ENCODE measurements at places on chromosomes 7 and 10. TPM values are rescaled to one million over a fixed set of nuclear protein-coding genes. Genes with fewer than 3 reads are reported as not detected.

Gene PRTFDC1
- 5.9 TPM for polyA plus RNA-seq

Gene ABCB1
- 0.51 TPM for polyA plus RNA-seq

Gene DGKB
- 1.9 TPM for polyA plus RNA-seq

Gene C10orf62
- polyA plus RNA-seq: 0.05 TPM

Gene BMPER
- polyA plus RNA-seq: 0.61 TPM

Gene KCNIP2
- 2.7 TPM for polyA plus RNA-seq

Gene TMEM176B
- polyA plus RNA-seq: 2.2 TPM

Gene KCTD7
- 11.9 TPM for polyA plus RNA-seq

Gene PNLIPRP2
- 0.11 TPM for polyA plus RNA-seq

Gene RHEB
- 50.4 TPM for polyA plus RNA-seq

Gene HOXA3
- not detected for polyA plus RNA-seq

Gene CCDC3
- 3.4 TPM for polyA plus RNA-seq

Gene CALHM1
- polyA plus RNA-seq: 0.49 TPM

Gene HABP2
- not detected for polyA plus RNA-seq

Gene ENTPD1
- 1.1 TPM for polyA plus RNA-seq

Gene FBXL13
- 1.2 TPM for polyA plus RNA-seq

Gene GIMAP4
- not detected for polyA plus RNA-seq

Gene SPDYE9
- not detected for polyA plus RNA-seq

All from H1 (cell line).